ENCODE measurements at places on chromosomes 7 and 10.
A peak's percentile ranks its signal among the peaks of the same experiment; 100 is the strongest.

DNA sequence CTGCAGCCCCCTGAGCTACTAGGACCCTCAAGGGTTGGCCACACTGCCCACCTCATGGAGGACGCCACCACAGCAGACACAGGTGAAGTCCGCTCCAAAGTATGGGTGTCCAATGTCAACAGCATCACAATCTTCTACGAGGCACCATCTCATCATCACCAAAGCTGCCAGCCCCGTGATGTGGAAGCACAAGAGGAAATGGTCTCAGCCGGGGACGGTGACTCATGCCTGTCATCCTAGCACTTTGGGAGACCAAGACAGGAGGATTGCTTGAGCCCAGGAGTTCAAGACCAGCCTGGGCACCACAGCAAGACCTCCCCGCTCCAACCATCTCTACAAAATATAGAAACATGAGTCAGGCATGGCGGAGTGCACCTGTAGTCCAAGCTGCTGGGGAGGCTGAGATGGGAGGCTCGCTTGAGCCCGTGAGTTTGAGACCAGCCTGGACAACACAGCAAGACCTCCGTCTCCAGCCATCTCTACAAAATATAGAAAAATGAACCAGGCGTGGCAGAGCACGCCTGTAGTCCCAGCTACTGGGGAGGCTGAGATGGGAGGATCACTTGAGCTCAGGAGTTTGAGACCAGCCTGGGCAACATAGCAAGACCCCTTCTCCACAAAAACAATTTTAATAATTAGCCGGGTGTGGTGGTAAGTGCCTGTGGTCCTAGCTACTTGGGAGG is 48.8 kb upstream of the MYL10 start:
- no peak for DNase-seq

DNA sequence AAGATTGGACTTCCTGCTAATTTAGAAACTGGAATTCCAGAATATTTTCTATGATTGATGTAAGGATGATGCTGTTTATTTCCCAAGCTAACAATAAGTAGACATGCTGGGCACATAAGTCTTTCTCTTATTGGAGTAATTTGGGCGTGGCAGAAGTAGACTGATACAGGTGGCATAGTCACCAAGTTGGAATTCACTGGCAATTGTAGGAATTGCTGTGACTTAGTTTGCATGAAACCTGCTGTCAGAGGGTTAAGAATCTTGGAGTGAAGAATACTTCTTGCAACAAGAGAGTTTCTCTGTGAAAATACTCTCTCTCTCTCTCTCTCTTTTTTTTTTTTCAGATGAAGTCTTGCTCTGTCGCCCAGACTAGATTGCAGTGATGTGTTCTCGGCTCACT is 569.7 kb downstream of the REEP3 start:
- DNase-seq: no peak

- DNase-seq: peak; percentile 63
Measured at GRCh38 chr10:81874875-81875466, at the start of gene NRG3. Gene NRG3, plus strand, starts transcription at chr10:81875194.

DNA sequence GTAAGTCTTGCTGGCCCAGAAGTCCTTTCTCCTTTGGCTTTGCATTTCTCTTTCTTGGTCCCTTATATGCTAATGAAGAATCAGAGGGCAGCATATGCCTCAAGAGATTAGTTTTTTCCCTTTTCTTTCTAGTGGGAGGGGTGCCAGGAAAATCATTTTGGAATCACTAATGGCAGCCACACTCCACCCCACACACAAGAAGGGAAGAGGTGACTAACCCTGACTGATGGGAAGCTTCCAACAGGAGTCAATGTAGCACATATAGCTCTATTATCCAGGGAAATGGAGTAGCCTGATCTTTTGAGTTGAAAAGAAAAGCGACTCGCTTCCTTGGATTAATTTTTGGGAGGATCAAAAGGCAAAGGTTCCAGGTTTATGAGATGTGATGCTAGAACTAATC is 225.3 kb downstream of the KIF20B start:
- no peak for DNase-seq

GRCh38 chr7:2929321-2930201 is 85.5 kb upstream of the GNA12 start:
- DNase-seq: no peak

- no peak for DNase-seq
Measured at GRCh38 chr7:11818281-11818680, 13.7 kb downstream of the THSD7A start.

All from glutamatergic neuron (in vitro differentiated cells).